ENCODE measurements at places on chromosomes 1 and 21.
A peak's percentile ranks its signal among the peaks of the same experiment; 100 is the strongest.

GRCh38 chr1:155379631-155380090 is 59.0 kb downstream of the RUSC1 start:
- peak; percentile 53 for DNase-seq

DNA sequence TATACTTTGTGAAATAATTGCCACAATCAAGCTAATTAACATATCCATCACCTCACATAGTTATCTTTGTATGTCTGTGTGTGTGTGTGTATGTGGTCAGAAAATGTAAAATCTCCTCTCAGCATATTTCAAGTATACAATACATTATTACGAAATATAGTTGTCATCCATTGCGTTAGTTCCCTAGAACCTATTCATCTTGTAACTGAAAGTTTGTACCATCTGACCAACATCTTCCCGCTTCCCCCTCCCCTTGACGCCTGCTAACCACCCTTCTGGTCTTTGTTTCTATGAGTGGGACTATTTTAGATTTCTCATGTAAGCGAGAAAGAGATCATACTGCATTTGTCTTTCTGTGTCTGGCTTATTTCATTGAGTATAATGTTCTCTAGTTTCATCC is 455.3 kb downstream of the KCNT2 start:
- no peak for DNase-seq

DNA sequence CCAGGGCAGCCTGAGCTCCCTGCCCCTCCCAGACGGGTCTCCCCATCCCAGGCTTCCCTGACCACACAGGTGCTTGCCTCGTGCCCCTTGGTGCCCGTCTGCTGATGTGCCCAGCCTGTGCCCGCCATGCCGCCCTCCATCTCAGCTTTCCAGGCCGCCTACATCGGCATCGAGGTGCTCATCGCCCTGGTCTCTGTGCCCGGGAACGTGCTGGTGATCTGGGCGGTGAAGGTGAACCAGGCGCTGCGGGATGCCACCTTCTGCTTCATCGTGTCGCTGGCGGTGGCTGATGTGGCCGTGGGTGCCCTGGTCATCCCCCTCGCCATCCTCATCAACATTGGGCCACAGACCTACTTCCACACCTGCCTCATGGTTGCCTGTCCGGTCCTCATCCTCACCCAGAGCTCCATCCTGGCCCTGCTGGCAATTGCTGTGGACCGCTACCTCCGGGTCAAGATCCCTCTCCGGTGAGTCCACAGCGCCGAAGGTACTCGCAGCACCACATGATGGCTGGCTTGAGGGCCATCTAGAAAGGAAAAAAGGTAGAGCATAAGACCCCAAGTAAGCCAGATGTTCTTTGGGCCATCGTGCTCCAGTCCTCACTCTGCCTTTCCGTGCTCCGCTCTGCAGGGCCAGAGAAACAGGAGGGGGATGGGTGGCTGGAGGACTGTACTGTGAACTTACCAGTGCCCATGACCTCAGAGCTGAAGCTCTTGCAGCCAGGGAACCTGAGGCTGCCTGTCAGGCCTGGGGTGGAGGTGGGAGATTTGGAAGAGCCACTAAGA is 1.4 kb downstream of the ADORA1 start:
- no peak for DNase-seq

GRCh38 chr1:10489291-10490055 is 14.7 kb downstream of the PEX14 start:
- DNase-seq, result no peak

DNA sequence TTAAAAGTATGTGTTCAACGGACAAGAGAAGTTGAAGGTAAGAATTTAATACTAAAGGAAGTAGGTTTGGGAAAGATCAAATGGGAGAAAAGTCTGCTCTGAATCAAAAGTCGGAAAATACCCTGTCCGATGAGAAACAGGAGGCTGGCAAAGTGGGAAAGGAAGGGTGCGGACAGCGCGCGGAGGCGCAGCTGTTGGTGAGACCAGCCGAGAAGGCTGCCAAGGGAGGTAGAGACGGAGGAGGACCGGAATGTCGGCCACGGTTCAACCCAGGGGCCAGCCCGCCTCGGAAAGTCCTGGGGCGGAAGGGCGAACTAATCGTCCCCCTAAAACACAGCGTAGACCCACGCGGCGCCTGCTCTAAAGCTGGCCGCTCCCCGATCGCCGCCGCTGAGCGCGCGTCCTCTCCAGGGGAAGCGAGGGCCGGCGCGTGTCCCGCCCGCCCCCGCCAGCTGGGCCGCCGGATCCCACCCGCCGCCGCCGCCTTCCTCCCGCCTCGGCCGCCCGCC is 639 bp upstream of the SPATA1 start:
- peak; percentile 64 for DNase-seq

GRCh38 chr1:210342986-210343780 is 14.5 kb downstream of the HHAT start:
- DNase-seq, result no peak
